T-cell (primary cell): ENCODE measurements at places on chromosomes 16 and 17. TPM values are rescaled to one million over a fixed set of nuclear protein-coding genes. Genes with fewer than 3 reads are reported as not detected.

DNA sequence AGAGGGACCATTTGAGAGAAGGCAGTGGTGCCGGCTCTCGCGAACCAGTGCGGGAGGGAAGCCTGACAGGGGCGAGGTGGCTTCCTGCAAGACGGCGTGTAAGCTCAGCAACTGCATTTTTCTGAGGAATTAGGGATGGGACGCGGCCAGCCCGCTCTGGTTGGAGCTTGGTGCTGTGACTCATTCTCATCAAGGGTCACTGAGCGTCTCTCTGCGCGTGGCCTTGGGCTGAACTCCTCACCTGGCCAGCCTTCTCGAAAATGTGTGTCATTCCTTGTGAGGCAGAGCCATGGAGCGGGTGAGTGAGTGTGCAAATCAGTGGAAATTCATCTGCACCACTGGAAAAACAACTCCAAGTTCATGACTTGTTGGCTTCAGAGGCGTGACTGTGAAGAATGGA is 52.8 kb downstream of the NTN1 start:
- H3K27ac ChIP-seq, result no peak overlapping the region
- no peak overlapping the region for H3K4me3 ChIP-seq
- H3K27me3 ChIP-seq, result no peaks in the 10 kb centered on the region
- H3K36me3 ChIP-seq, result no peaks in the 10 kb centered on the region
- no peak for DNase-seq

- H3K4me3 ChIP-seq, result no peak overlapping the region
- peaks cover 25% of the 10 kb centered on the region for H3K36me3 ChIP-seq
- H3K27me3 ChIP-seq, result no peaks in the 10 kb centered on the region
- no peak for DNase-seq
- no peaks in the 10 kb centered on the region for H3K4me1 ChIP-seq
Measured at GRCh38 chr16:68299571-68300453, 10.9 kb downstream of the SLC7A6OS start.

DNA sequence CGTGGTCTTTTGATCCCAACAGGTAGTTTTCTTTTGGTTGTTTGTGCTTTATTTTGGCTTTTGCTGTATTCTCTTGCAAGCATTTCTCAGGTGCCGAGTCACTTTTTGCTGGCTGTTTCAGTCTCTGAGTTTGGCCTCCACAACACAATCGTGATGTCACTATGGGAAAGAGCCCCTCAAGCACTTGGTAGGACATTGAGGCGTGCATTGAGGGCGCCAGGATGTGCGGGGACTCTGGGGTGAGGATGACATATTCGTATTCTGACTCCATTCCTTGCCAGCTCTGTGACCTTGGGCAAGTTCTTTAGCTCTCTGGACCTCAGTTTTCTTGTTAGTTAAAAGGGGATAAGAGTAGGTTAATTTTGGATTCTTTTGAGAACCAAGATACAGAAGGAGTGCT is 13.0 kb downstream of the KSR1 start:
- no peaks in the 10 kb centered on the region for H3K36me3 ChIP-seq

DNA sequence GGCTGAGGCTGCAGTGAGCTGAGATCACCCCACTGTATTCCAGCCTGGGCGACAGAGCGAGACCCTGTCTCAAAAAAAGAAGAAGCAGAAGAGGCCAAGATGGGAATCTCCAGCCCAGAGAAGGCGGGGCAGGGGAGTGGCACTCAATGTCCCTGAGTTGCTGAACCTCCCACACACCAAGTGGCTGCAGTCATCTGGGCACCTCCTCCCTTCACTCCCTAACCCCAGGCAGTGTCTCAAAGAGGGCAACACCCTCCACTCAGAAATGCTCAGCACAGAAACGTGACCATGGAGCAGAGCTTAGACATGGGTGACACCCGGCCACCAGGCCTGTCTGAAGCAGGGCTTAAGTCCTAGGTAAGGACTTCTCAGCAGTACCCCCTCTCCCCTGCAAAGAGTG is 36.3 kb upstream of the BCAR1 start:
- H3K27ac ChIP-seq, result no peak overlapping the region
- H3K36me3 ChIP-seq, result peaks cover 10% of the 10 kb centered on the region
- no peaks in the 10 kb centered on the region for H3K27me3 ChIP-seq
- peaks cover 3% of the 10 kb centered on the region for H3K4me1 ChIP-seq
- H3K4me3 ChIP-seq, result no peak overlapping the region
- no peak for DNase-seq

SLC38A8 gene
- total RNA-seq, result not detected

TP53TG3F gene
- not detected for total RNA-seq

HSPB9 gene
- 0.18 TPM for total RNA-seq

CBX2 gene
- total RNA-seq, result 0.43 TPM
